ENCODE measurements at places on chromosomes 6 and 20. TPM values are rescaled to one million over a fixed set of nuclear protein-coding genes. Genes with fewer than 3 reads are reported as not detected.

OOEP gene
- polyA plus RNA-seq, result not detected

XKR7 gene
- 0.02 TPM for polyA plus RNA-seq

DNAJC5 gene
- 10.2 TPM for polyA plus RNA-seq

NR2E1 gene
- not detected for polyA plus RNA-seq

LCA5 gene
- 6.6 TPM for polyA plus RNA-seq

BCAS4 gene
- 31.8 TPM for polyA plus RNA-seq

EDN1 gene
- 1.2 TPM for polyA plus RNA-seq

ARMC2 gene
- 4.0 TPM for polyA plus RNA-seq

HLA-B gene
- polyA plus RNA-seq, result 27.2 TPM

SLC22A3 gene
- polyA plus RNA-seq, result not detected

FYN gene
- 87.0 TPM for polyA plus RNA-seq

- DNase-seq, result no peak
These were observed 434.5 kb downstream of the HDGFL1 start for GRCh38 chr6:23003671-23004467.

DNA sequence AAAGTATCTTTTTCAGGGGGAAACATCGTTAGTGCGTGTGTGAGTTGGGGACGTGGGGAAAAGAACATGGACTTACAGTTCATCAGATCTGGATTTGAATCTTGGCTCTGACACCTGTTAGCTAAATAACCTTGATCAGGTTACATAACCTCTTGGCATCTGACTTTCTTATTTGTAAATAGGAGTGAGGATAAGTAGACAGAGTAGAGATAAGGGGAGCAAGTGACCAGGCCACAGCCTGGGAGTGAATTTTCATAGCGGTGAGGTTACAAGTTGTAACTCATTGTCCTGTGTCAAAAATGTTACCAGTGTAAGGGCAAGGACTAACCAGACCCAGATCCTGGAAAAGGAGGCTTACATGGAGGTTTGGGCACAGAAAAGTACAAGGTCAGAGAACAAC is 733.5 kb upstream of the MMS22L start:
- DNase-seq, result no peak

DNA sequence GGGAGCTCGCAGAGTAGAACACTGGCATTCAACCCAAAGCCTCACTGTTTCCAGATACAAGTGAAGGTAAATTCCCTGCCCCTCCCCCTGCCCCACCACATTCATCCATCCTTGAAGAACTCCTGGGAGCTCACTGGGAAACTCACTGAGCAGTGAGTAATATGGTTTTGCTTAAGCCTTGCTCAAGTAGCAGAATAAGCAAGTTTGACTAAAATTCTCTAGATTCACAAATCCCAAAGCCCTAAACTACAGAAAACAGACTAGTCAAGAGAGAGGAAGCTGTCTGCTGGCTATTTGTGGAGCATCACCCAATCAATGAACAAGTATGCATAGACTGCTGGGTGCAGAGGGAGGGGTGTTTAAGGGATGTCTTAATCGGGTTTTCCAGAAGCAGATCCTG is 82.1 kb downstream of the UNC5CL start:
- DNase-seq, result no peak

DNA sequence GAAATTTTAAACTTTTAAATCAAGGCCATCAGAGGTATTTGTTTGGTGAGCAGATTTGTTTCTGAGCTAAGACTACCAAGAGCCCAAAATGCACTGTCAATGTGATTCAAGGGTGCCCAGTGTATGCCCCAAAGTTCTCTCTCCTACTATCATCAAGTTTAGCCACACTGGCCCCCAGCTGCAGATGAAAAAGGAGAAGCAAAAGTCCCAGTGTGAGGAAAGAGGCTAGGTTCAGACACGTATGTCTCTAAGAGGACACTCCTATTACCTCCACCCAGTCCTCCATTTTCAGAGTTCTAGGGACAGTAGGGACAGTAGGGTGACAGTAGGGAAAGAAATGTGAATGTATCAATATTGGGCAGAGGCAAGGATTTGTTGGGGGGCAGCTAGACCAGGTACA is 230.8 kb downstream of the CD83 start:
- no peak for DNase-seq

DNA sequence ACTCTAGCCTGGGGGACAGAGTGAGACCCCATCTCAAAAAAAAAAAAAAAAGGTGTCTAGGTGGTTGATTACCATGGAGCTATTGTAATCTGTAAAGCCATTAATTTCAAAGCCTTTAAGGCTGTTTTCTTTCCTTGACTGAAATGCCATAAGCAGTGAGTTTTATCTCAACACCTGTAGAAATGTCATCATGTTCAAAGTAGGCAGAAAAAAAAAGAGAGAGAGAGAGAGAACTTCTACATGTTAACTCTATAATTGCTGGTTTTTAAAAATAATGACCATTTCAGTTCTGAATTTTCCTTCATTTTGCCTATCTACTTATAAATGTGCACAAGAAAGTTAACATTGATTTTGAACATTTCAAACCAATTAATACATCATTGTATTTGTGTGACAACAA is 29.7 kb upstream of the POLR1H start:
- no peak for DNase-seq

GRCh38 chr6:154672086-154672485 is 61.1 kb upstream of the SCAF8 start:
- no peak for DNase-seq

GRCh38 chr6:39426073-39426456 is 103.6 kb upstream of the KCNK16 start:
- no peak for DNase-seq

DNA sequence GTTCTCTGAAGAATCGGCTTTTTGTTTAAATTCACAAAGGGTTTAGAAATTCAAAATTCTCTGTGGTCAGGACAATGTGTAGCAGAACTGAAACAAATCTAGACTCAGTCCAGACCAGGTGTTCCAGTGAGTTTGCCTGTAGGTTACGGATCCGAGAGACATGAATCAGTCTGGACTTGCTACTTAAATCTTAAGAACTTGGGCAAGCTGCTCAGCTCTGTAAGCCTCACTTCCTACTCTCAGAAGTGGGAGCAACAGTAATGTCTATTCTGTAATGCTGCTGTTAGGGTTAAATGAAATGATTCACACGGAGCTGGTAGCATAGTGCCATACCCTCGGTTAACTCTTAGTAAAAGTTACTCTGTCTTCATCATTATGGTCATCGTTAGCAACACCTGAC is 37.7 kb downstream of the HECA start:
- no peak for DNase-seq

- no peak for DNase-seq
These were observed 27.9 kb upstream of the HDAC2 start for GRCh38 chr6:113998811-113999210.

- DNase-seq, result no peak
These were observed 34.6 kb downstream of the HLA-F start for GRCh38 chr6:29757701-29758293.

DNA sequence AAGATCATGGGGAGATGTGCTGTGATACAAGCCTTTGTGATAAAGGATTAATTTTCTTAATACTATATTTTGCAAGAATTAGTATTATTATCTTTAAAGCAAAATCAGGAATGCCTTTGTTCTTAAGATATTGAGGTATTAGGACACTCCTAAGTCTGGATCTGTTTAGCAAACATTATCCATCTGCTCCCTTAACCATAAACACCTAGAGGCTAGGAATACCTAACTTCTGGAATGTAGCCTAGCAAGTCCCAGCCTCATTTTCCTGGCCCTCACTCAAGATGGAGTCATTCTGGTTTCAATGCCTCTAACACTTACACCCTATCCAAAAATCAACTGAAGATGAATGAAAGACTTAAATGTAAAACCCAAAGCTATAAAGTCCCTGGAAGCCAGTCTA is 106.3 kb upstream of the GJE1 start:
- DNase-seq, result no peak

DNA sequence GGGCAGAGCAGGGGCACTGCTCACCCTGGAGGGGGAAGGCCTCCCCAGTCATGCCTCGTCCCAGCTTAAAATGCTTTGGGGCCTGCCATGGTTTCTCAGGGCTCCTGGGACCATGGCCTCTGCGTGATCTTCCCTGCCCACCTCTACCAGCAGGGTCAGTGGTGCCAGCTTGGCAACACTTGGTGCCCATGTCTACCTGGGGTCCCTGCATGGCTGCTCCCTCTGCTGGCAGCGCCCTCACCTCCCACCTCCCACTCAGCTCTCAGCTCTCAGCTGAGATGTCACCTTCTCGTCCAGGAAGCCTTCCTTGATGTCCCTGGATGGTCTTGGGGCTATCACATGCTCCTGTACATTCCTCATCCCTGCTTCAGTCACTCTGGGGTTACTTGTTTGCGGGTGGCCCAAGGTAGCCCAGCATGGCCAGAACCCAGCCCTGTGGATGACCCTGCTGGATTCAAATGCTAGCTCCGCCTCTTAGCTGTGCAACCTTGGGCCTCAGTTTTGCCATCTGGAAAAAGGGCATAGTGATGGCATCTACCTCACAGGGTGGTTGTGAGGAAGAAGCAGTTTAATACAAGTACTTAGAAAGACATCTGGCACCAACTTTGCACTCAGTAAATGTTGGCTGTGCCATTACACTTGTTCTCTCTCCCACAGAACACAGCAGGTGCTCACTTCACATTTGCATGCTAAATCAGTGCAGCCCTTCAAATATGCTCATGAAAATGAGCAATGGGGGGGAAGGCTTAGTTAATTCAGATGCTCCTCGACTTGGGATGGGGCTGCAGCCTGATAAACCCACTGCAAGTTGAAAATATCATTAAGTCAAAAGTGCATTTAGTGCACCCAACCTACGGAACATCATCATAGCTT is 53.5 kb upstream of the PTPN1 start:
- DNase-seq, result no peak

- DNase-seq, result no peak
These were observed 10.7 kb downstream of the HCK start for GRCh38 chr20:32062776-32063170.

- no peak for DNase-seq
These were observed 29.0 kb downstream of the RTN4IP1 start for GRCh38 chr6:106600329-106600728.

GRCh38 chr20:35252037-35252461 is 25.6 kb downstream of the MMP24 start:
- DNase-seq, result no peak

DNA sequence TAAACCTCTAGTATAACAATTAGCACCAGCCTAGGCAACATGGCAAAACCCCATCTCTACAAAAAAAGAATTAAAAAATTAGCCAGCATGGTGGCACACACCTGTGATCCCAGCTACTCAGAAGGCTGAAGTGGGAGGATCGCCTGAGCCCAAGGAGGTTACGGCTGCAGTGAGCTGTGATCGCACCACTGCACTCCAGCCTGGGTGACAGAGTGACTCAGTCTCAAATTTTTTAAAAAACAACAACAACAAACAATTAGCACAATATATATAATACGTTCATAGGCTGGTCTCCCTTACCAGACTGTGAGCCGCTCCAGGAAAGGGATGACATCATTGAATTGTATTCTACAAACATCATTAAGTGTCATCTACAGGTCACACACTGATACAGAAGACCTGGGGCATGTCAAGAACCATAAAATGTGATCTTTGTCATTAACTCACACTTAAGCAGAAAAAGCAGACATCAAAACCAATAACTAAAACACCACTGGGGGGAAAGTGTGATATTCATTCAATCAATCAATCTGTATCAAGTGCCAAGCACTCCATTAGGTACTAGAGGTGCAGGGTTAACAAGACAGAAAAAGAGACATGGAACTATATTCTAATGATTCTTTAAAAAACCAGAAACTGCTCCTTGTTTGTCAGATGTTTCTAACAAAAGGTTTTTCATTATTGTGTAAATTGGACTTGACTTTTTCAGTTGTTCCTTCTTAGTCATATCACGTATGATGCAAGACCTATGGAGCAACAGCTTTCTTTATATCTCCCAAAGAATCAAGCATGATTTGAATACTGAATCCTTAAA is 17.8 kb downstream of the MAP3K5 start:
- DNase-seq, result peak; percentile 82

GRCh38 chr6:154292855-154293519 is 63.6 kb downstream of the IPCEF1 start:
- DNase-seq, result no peak

GRCh38 chr6:3593161-3593560 is 136.3 kb upstream of the SLC22A23 start:
- no peak for DNase-seq

Measured in cardiac muscle cell (in vitro differentiated cells and primary cell).